HEK293T (cell line): ENCODE measurements at places on chromosomes 5 and 9.

- DNase-seq = no peak
These were observed 15.5 kb upstream of the PAIP1 start for GRCh38 chr5:43572357-43572756.

DNA sequence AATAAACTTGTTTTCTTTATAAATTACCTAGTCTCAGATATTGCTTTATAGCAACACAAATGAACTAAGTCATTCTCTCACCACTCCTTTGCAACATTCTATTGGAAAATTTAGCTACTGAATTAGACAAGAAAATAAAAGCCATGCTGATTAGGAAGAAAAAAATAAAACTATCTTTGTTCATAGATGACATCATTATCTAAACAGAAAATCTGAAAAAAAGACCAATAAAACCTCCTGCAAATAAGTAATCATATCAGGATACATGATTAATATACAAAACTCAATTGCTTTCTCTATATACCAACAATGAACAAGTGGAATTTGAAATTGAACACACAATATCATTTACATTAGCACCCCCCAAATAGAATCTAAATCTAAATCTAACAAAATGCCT, 455.3 kb upstream of the KIF2A start:
- DNase-seq = no peak

GRCh38 chr5:140084541-140084940, 29.4 kb upstream of the PURA start:
- DNase-seq = no peak

- no peak for DNase-seq
These were observed 176.1 kb downstream of the TRPM3 start for GRCh38 chr9:70945301-70945700.

DNA sequence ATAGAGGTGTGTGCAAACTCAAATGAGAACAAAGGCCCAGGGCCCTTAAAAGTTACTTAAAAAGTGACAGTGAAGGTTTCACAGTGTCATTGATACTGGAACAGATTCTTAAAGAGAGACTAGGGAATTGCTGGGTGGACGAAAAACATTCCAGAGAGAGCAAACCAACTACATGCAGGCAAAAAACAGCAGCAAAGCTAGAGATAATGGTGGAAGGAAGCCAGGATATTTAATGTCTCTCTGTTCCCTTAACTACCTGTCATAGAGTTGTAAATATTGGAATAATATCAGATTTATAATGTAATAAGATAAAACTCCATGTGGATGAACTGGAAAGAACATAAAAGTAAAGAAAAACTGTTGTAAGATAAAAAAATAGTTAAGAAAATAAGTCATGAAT, 508.6 kb downstream of the TAF11L14 start:
- no peak for DNase-seq

DNA sequence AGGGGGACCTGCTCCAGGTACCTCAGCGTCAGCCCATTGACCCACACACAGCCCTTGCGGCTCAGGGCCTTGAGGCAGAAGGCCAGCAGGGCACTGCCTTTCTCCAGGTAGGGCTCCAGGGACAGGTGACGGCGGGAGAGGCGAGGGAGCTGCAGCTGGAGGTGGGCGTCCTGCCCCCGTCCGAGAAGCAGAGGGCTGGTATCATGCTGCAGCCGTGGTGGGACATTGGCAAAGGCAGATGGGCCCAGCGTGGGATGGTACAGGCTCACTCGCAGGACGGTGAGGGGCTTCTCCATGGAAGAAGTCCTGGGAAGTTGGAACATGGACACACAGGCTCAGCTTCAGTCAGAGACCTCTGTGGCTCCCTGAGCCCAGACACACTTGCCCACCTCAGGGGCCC, 2.5 kb upstream of the DCANP1 start:
- no peak for DNase-seq

- DNase-seq = no peak
These were observed 47.7 kb downstream of the CERT1 start for GRCh38 chr5:75463726-75464125.

DNA sequence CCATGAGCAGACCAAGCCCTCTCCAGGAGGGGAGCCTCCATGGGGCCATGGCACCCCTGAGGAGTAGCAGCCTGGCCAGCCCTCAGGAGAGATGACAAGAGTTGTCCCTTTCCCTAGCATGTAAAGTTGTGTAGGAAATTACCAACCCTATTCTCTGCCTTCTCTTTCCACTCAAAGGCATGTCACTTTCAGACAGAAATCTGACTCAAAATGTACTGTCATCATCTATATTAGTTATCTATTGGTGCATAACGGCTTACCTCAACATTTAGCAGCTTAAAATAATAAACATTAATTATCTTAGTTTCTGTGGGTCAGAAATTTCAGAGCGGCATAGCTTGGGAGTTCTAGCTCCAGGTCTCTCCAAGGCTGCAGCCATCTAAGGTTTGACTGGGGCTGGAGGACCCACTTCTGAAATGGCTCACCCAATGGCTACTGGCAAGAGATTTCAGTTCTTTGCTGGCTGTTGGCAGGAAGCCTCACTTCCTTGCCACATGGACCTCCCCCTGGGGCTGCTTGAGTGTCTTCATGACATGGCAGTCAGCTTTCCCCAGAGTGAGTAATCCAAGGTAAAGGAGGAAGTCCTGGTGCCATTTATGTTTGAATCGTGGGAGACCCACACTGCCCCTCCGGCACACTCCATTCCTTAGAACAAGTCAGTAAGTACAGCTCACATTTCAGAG, 632.3 kb downstream of the CCDC171 start:
- DNase-seq = no peak

DNA sequence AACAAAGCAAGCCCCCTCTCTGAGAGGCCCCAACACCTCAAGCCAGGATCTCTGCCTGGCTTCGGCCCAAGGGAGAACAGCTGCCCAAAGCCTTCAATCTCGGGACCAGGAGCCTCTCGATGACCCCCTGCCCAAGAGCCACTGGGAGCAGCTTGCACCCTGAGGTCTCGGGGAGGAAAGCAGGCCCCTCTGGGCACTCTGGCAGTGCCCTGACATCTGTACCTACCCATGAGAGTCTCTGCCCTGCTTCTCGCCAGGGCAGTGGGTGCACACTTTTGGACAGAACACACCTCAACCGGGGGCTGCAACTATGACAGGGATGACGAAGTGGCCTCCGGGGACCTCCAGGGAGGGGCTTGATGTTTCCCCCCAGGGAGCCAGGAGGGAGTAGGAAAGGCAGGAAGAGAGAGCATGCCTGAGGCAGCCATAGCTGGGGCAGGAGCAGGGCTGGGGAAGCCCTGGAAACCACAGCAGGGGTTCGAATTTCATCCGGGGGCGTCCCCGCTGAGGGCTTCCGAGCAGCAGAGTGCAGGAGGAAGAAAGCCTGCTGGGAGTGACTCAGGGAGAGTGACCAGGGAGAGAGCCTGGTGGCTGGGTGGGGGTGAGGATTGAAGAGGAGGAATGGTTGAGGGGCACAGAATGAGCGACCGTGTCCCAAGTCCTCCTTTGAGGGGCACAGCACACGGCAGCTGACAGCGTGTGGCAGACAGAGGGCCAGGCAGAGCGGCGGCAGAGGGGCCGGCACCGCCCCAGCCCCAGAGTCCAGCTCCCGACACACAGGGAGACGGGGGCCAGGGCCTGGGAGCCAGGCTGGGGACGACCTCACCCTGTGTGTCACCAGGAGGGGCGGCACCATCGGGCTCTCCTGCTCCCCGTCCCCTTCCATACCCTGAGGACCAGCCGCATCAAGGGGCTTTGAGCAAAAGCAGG, 1.8 kb downstream of the LPCAT1 start:
- DNase-seq = peak; percentile 36

- DNase-seq = no peak
These were observed 13.7 kb downstream of the SPACA9 start for GRCh38 chr9:132892400-132892799.

DNA sequence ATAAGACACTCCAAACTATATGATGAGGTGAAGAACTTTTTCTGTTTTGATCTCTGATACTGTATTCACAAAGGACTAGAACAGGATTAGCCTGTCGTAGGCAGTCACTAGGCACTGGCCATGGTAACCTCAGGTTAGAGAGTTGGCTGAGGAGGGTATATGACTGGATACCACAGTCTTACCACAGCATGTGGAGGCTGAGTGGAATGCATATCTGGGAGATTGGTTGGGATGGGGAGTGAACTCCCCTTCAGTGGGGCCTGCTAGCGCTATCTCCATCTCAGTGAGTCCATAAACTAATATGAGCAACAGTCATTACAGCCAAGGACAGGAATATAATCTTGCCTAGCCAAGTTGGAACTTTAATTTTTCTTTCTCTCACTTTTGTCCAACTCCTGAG, 339.1 kb downstream of the SPATA31D1 start:
- no peak for DNase-seq

DNA sequence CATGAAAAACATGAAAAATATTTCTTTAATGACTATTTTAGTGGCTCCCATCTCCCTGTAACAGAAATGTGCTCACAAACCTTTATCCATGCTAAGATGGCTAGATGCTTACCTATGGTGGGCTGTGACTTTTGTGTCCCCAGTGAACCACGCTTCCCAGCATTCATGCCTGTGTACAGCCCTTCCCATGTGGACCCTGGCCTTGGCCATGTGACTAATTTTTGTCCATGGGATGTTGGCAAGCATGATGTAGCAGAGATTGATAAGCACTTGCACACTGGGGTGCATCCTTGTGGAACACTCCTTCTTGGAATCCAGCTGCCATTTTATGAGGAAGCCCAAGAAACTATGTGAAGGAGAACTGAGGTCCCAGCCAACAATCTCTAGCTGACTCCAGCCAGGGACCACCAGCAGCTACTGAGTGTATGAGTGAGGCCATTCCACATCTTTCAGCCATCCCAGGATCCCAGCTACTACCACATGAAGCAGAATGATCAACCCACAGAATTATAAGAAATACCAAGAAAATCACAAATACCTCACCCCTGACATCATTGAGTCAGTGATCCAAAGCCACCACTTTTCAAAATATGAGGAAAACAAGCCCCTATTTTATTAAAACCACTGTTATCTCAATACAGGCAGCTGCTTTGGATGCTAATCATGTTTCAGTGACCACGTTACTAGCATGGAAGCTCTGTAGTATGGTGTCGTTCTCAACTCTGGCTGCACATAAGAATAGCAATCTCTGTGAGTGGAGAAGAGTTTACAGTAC, 16.1 kb upstream of the RAI14 start:
- no peak for DNase-seq
